ENCODE measurements at places on chromosomes 12 and 14.

DNA sequence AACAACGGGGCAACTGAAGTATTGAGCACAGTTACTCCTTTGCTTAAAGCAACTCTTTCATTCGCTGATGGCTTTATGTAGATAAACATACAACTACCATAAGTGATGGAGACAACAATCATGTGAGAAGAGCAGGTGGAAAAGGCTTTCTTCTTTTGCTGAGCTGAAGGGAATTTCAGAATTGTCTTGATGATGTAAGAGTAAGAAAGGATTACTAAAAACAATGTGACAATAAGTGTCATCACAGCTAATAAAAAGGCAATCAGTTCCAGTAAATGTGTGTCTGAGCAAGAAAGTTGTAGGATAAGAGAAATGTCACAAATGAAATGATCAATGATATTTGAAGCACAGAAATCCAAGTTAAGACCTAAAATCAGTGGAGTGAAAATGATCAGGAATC lies 647 bp downstream of the OR6C70 start:
- DNase-seq: no peak

DNA sequence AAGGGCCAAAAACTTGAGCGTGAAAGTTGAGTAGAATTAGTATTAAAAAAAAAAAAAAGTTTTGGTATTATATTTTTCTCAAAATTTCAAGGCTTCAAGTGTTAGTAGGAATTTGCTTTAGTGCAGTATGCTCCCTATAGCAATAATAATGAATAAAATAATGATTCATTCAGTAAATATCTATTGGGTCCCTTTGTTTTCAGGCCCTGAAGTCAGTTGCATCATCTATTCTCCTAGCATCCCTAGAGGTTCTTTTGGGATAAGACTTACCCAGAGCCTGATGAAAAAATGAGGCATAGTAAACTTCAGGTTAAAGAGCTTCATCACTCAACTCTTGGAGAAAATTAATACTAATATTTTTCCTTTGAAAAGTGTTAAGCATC lies 1.1 kb downstream of the KMT5A start:
- DNase-seq: no peak

DNA sequence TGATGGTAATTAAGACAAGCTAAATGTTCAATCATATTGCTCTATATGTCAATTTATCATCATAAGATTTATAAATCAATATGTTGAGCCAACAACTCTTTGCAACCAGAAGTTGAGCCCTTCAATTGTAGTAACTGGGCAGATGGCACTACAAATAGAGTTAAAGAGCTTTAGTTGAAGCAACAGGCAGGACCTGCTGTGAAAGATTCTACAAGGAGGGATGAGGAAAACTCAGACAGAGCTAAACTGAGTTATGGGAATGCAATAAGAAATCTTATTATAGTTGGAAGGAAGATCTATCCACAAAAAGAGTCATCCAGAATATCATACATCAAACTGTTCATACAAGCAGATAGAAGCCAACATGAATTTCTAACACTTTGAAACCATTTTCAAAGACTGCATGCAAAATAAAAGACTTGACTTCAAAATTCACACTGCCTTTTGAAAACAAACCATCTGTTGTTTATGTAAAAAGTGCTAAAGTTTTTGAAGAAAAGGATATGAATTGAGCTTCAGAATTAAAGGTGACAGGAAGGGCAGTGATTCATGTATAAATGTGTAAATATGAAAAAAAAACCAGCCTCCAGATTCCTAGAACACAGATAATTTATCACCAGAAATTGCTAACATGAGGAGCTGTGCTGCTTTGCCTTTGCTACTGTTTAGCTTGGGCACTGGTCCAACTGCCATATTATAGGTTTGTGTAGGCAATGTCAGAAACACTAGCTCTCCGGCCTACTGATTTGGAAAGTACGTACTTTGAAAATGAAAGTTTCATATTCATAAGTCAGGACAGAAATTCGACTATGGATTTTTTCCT lies 133.2 kb downstream of the SLC35F4 start:
- no peak for DNase-seq

DNA sequence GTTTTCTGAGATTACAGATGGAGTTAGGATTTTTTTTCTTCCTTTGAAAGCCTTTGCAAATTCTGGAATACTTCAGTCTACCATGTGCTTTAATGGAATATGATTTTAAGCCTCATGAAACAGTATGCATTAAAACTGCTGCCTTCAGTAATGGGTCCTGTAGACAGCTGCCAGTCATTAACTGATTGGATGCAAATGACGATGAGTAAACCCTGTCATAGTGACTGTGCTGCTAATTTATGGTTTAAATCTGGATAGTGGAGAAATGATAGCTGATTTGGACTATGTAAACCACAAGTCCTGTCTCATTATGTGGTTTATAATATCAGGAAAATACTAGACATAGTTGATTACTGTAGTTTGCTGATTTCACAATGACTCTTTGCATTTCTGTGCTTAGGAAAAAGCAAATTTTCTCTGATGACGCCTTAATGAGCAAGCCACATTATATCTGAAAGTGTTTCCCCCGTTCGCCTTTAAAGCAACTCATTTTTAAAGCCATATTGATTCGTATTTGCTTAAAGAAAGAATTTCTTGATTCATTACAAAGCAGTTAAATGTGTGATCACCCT lies 217.6 kb downstream of the TMTC2 start:
- DNase-seq: no peak

- DNase-seq: no peak
Observed at GRCh38 chr14:70788898-70789297, 20.4 kb downstream of the MAP3K9 start.

DNA sequence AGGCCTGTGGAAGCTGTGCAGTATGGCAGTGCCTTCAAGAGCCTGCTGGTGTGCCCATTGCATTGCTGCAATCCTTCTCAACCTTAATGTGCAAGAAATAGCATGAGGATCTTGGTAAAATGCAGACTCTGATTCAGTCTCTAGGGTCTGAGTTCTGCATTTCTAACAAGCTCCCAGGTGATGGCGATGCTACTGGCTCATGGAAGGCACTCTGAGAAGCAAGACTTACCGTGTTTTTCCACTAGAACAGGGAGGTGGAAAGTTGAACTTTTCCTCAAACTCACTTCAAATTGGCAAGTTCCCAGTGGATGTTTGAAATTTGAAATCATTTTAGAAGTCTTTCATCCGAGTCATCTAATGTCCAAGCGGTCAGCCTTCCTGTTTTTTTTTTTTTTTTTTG lies 55.5 kb downstream of the MYRFL start:
- DNase-seq: no peak

- DNase-seq: no peak
Observed at GRCh38 chr12:5488626-5488955, 56.7 kb downstream of the NTF3 start.

- no peak for DNase-seq
Observed at GRCh38 chr12:113473400-113473799, 1.7 kb upstream of the LHX5 start.

DNA sequence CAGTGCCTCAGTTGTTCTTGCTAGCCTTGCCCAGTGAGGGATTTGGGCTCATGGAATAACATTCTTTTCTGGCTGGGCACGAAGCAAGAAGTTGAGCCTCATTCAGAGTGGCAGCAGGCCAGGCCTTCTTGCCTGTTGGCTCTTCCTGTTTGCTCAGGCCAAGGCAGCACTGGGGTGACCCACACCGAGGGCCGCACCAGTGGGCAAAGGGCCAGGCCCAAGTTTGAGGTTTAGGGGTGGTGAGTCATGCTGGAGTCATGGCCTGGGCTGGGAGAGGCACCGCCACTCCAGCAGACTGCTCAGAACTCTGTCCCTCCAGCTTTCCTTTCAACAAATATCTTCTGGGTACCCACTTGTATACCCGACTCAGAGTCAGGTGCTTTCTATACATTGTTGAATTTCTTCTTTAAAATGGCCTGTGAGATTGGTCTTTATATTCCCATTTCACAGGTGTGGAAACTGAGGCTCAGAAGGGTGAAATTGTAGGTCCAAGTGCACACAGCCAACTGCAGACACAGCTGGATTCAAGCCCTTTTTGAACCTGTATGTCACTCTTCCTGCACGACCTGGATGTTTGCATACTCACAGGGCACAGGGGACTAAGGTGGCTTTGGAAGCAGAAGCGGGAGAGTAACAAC lies 279.4 kb downstream of the FOXN3 start:
- no peak for DNase-seq

DNA sequence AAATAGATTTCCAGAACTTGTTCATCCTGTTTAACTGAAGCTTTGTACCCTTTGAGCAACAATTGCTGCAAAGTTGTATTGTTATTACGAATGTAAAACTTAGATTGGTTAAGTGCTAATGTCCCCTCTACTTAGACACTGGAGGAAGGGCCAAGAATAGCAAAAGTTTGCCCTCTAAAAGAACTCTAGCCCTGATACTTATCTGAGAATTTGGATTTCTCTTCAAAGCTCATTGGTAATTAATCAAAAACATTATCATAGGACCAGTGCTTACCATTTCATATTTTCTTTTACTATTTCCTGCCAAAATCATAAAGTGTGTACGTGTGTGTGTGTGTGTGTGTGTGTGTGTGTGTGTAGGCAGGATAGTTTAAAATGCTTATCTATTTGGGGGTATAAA lies 58.2 kb downstream of the LMNTD1 start:
- no peak for DNase-seq

DNA sequence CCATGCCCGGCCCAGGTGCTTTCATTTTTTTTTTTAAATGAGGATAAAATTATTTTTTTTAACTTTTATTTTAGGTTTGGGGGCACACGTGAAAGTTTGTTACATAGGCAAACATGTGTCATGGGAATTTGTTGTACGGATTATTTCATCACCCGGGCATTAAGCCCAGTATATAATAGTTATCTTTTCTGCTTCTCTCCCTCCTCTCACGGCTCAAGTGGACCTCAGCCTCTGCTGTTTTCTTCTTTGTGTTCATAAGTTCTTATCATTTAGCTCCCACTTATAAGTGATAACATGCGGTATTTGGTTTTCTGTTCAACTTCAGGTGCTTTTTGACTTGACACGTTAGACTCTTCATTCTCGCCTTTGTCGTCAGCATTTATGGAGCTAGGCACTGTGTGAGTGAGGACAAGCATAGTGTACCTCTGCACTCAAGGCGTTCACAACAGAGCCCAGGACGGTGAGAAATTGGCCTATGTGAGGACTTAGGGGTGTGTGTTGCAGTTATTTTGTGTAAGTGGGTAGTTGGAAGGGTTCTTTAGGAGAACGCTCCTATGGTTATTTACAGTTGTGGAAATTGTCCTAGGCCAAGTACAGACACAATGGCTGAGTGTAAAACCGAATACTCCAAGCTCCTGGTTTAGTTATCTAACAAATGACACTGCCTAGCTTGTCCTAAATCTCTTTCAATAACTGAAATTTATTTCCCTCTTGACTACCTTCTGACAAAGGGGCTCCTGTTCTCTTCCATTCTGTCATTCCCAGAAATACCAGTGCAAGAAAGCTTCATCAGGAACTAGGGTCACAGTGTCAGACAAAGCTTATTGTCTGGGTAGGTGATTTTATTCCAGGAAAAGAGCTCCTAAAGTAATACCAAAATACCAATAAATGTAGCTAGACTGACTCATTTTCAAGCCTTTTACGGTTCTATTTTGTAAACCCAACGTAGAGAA lies 200.5 kb upstream of the PRICKLE1 start:
- no peak for DNase-seq

- DNase-seq: peak; percentile 3
Observed at GRCh38 chr14:32073537-32074189, 3.4 kb upstream of the ARHGAP5 start.

GRCh38 chr14:79415726-79416125 lies 795.6 kb downstream of the DIO2 start:
- no peak for DNase-seq

DNA sequence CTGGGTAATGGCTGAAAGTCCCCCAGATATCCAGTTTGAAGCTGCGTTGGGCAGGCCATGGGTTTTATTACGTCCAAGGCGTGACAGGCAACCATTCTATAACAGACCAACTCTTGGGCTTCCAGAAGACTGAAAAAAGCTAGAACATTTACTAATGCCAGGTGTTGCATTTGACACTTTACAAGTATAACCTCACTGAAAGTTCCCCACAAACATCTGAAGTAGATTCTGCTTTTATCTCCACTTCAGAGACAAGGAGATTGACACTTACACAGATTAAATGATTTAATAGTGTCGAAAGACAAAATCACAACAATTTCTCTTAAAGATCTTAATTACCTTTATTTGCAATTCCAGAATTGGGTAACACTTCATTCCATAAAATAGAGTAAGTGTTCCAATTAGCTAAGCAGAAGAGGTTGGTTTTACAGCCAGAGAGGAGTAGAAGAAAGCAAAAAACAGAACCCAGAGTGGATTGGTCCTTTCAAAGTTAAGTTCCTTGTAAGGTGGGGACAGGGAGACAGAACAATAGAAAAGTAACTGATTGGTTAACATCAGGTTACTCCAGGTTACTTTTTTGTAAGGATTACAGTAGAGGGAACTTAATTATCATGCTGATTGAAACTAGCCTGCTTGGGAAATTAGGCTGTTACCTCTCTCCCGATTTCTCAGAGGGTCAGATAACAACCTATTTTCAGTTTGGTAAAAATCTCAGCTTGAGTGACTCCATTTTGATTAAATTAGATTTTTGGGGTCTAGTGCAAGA lies 11.3 kb downstream of the SOCS2 start:
- DNase-seq: no peak

GRCh38 chr14:26959972-26960660 lies 362.3 kb upstream of the NOVA1 start:
- DNase-seq: no peak

- no peak for DNase-seq
Observed at GRCh38 chr12:133106253-133106652, 23.8 kb downstream of the ZNF891 start.

DNA sequence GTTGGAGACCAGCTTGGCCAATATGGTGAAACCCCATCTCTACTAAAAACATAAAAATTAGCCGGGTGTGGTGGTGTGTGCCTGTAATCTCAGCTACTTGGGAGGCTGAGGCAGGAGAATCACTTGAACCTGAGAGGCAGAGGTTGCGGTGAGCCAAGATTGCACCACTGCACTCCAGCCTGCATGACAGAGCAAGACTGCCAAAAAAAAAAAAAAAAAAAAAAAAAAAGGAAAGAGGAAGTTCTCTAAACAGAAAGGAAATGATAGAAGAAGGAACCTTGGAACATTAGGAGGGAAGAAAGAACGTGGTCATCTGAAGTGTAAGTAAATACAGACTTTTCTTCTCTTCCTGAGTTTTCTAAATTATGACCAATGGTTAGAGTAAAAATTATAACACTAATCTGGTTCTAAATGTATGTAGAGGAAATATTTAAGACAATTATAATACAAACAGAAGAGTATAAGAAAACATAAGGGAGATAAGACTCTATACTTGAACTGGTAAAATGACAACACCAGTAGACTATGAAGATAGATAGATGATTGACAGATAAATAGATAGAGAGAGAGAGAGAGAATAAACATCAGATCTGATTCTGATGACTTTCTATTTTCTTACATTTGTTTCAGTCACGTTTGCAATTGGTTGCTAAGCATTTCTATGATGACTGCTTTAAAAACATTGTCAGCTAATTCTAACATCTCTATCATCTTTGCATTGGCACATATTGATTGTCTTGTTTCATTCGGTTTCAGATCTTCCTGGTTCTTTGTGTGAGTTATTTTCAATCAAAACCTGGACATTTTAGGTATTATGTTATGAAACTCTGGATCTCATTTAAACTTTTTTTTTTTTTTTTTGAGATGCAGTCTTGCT lies 12.9 kb upstream of the CORO1C start:
- DNase-seq: no peak

GRCh38 chr12:49188201-49188915 lies 522 bp downstream of the TUBA1A start:
- peak; percentile 31 for DNase-seq

Data from substantia nigra (tissue), 51 donors.